Endothelial cell of umbilical vein (primary cell): ENCODE measurements at places on chromosomes 12 and 14. TPM values are rescaled to one million over a fixed set of nuclear protein-coding genes. Genes with fewer than 3 reads are reported as not detected.

DNA sequence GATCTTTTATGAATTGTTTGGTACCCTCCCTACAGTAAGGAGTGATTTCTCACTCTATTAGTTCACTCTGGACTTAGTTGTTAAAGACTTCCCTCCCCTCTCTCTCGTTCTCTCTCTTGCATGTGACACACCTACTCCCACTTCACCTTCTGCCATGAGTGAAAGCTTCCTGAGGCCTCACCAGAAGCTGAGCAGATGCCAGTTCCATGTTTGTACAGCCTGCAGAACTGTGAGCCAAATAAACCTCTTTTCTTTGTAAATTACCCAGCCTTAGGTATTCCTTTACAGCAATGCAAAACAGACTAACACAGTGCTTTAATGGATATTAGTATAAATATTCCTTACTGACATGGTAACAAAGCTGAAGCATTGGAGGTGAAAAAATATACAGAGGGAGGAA lies 187.7 kb downstream of the SSPN start:
- H3K27ac ChIP-seq, result no peak overlapping the region
- no peaks in the 10 kb centered on the region for H3K36me3 ChIP-seq
- no peak for DNase-seq
- peaks cover 12% of the 10 kb centered on the region for H3K4me1 ChIP-seq

- H3K4me3 ChIP-seq, result no peak overlapping the region
- no peaks in the 10 kb centered on the region for H3K27me3 ChIP-seq
- no peaks in the 10 kb centered on the region for H3K36me3 ChIP-seq
Observed at GRCh38 chr14:101467181-101467926, 93.9 kb upstream of the DIO3 start.

DNA sequence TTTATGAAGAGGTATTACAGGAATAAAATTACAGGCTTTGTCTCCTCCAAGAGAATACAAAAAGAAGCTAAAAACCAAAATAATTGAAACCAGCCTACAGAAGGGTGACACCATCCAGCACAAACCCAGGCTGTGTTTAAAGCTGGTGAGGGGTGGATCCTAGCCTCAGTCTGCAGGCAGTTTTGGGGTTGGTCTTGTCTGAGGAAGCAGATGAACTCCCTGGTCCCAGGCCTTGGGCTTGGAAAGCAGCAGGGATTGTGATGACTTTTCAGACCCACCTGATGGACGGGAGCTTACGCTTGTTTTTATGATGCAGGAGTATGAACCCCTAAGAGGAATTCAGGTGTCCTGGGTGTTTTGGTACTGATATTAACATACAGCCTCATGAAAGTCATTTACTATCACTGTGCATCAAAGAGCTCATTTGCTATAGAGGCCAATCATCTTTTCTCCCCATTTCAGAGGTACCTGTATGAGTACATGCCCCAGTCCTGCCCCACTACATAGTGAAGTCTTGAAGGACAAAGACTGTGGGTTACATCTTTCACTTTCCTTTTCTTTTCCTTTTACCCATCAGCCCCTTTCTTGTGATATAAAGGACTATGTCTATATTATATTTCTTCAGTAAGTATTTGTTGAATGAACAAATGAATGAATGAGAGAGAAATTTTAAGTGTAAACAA lies 18.1 kb downstream of the PRICKLE1 start:
- no peaks in the 10 kb centered on the region for H3K27me3 ChIP-seq
- no peak for DNase-seq
- H3K27ac ChIP-seq, result no peak overlapping the region
- H3K4me1 ChIP-seq, result peaks cover 36% of the 10 kb centered on the region
- H3K36me3 ChIP-seq, result peaks cover under 1% of the 10 kb centered on the region

DNA sequence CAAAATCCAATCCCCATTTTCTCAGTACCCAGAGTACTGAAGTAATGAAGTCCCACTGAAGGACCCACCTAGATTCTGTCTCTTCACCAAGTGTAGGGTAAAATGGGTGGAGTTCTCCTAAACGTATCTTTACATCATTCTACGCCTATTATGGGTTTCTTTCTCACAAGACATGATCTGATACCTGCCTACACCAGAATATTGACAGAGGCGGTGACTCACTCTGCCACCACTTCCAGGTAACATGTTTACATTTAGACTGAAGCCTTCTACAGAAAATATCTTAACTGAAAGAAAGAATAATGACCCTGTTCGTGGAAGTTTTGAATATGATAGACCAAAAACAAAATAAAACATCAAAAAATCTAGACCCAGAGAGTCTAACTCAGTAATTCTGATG lies 89.8 kb downstream of the BTG1 start:
- no peak for DNase-seq
- no peak overlapping the region for H3K27ac ChIP-seq
- no peak overlapping the region for H3K4me3 ChIP-seq
- no peaks in the 10 kb centered on the region for H3K4me1 ChIP-seq
- H3K27me3 ChIP-seq, result no peaks in the 10 kb centered on the region
- no peaks in the 10 kb centered on the region for H3K36me3 ChIP-seq

DNA sequence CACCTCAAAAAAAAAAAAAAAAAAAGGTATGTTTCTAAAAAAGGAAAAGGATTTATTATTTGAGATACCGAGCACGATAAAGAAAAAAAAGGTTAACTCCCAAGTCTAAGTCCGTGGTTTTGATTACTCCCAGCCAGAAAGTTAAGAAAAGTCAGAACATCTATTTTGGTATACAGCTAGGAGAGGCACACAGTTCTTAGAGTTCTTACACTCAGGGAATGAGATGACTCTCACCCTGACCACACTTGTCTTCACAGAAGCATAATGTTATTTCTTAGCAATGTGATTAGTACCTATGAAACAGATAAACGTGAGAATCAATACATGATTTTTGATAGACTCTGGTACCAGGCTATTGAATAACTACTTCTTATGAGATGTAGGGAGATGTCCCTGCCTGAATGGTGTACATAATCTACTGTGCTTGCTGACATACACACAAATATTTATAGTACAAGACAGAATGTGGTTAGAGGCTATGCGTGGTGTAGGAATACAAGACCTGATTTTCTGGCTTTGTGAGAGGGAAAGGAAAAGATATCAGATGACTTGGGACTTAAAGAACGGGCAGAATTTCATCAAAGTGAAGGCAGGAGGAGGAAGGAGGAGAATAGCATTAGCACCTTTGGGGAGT lies 31.6 kb downstream of the LIMA1 start:
- no peak for DNase-seq
- no peaks in the 10 kb centered on the region for H3K36me3 ChIP-seq
- H3K4me1 ChIP-seq, result peaks cover 12% of the 10 kb centered on the region
- no peak overlapping the region for H3K4me3 ChIP-seq
- peaks cover 11% of the 10 kb centered on the region for H3K27me3 ChIP-seq

DNA sequence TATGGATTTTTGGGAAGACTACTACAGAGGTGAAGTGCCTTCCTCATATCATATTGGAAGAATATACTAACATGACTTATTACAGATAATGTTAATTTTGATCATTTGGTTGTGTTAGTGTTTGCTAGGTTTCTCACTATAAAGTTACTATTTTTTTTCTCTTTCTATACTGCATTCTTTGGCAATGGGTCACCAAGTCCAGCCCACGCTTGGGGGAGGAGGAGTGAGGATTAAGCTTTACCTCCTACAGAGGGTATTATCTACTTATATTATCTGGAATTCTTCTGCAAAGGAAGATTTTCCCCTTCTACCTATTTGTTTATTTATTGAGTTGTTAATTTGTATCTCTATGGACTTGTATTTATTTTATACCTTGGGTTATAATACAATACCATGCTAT lies 31.5 kb downstream of the SCN8A start:
- no peak overlapping the region for H3K27ac ChIP-seq
- H3K36me3 ChIP-seq, result no peaks in the 10 kb centered on the region
- H3K4me3 ChIP-seq, result no peak overlapping the region
- H3K27me3 ChIP-seq, result no peaks in the 10 kb centered on the region
- peaks cover 4% of the 10 kb centered on the region for H3K4me1 ChIP-seq

DNA sequence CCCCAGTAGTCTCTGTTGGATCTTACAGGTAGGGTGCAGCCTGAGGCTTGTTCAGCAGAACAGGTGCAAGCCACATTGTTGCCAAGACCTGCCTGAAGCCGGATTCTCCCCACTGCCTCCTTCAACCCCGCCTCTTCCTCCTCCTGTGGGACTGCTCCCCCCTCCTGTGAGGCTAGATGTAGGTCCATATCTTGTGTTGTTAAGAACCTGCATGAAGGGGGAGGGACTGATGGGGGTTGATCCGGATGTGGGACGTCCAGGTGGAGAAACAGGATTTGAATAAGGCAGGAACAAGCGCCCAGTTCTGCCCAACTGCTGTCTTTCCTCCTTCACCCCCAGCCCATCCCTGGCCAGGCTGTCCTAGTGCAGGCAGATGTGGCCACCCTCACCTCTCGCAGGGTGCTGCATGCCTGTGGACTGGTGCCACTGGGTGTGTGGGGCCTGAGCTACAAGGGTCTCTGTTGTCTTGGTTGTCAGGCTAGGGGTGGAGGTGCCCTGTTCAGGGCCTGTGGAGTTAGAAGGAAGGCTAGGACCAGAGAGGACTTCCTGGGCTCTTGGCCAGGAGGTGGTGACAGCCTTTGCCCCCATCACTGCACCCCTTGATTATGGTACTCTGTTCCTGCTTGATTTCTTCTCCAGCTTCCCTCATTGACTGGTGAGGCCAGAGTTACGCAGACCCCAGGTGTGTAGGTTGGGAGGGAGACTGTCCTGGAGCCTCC lies 1.4 kb downstream of the NR4A1 start:
- H3K27me3 ChIP-seq, result no peaks in the 10 kb centered on the region
- no peaks in the 10 kb centered on the region for H3K36me3 ChIP-seq
- no peak overlapping the region for H3K4me3 ChIP-seq
- H3K4me1 ChIP-seq, result peaks cover 17% of the 10 kb centered on the region
- DNase-seq, result no peak
- H3K27ac ChIP-seq, result no peak overlapping the region

ANO4 gene
- total RNA-seq, result 0.12 TPM in 1 of 2 replicates, not detected in the other

STAC3 gene
- total RNA-seq, result 0.55 and 1.0 TPM in 2 replicates
